Stimulated activated CD4-positive, alpha-beta T cell treated with anti-CD3 and anti-CD28 coated beads, Interleukin-1b, Interleukin-23, amount 100 ng/mL, for 1 hour (primary cell): ENCODE measurements at places on chromosomes 12 and 14.

- no peak for DNase-seq
Observed at GRCh38 chr12:14846876-14847580, 3.7 kb upstream of the ART4 start.

DNA sequence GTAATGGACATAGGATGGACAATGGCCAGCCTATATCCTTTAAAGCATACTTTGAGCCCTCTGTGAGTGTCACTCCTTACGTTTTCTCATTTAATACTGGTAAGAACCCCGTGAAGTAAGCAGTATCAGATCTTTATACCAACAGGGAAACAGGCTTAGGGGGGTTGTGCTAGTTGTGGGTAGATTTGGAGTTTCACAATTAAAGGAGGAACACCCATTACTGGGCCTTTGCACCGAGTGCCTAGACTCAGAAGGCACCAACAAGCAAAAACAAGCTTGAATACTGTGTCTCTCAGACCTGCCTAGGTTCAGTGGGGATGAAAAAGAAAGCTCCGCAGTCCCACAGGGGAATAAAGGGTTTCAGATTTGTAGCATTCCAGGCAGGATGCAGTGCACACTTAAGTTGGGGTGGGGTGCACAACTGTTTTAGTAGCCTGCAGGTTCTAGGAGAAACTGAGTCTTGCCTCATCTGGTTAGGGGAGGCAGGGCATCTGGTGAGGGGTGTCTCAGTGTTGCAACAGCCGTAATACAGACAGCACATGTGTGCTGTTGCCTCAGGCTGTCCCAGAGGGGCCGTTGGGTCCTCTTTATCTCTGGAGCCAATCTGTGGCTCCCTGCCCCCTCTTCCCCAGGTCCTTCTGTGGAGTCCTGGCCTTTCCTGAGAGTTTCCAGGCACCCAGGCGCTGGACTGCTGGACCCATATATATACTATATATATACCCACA lies 51.2 kb downstream of the IRAK3 start:
- no peak for DNase-seq

GRCh38 chr14:36550899-36551298 lies 30.9 kb upstream of the NKX2-1 start:
- no peak for DNase-seq

GRCh38 chr14:35285168-35286002 lies 6.8 kb upstream of the PSMA6 start:
- DNase-seq = no peak

- no peak for DNase-seq
Observed at GRCh38 chr12:75483431-75483830, 2.9 kb downstream of the GLIPR1 start.

- no peak for DNase-seq
Observed at GRCh38 chr14:53525608-53526007, 372.5 kb upstream of the DDHD1 start.

GRCh38 chr12:68613209-68613904 lies 2.7 kb downstream of the RAP1B start:
- DNase-seq = no peak

- DNase-seq = no peak
Observed at GRCh38 chr14:40416565-40416964, 984.3 kb upstream of the FBXO33 start.

- no peak for DNase-seq
Observed at GRCh38 chr12:14994610-14995009, 21.8 kb downstream of the PDE6H start.

DNA sequence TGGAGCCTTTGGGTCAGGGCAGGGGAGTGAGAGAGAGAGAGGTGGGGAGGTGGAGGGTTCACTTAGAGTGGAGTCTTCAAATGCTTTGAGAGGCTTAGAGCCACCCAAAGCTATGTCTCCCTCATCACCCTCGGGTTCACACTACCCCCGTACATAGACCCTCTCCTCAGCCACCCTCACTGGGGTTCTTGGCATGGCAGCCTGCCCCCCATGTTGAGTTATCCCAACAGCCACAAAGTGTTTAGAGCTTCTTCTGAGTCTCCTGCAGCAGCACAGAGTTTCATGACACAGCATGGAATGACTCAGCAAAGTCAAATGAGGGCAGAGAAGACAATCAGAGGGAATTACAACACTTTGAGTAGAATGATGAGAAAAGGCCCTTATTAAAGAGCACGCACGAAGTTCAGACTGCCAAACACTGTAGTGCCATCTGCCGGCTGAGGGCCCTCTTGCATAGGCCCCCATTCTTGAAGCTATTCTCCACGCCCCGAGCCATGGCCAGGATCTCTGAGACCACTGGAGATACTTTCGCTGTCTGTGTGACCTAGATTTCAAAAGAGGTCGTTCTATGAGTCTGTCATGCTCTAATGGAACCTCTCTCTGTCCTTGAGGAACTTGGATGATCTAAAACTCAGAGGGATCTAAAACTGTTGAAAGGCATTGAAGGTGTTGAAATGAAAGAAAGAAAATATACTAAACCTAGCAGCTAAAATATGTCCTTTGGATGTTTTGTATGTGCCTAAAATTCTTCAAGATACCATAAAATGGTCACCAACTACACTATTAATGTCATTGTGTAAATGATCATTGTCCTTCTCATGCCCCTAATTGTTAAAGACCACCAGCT lies 221.9 kb downstream of the PELI2 start:
- DNase-seq = peak; percentile 17

DNA sequence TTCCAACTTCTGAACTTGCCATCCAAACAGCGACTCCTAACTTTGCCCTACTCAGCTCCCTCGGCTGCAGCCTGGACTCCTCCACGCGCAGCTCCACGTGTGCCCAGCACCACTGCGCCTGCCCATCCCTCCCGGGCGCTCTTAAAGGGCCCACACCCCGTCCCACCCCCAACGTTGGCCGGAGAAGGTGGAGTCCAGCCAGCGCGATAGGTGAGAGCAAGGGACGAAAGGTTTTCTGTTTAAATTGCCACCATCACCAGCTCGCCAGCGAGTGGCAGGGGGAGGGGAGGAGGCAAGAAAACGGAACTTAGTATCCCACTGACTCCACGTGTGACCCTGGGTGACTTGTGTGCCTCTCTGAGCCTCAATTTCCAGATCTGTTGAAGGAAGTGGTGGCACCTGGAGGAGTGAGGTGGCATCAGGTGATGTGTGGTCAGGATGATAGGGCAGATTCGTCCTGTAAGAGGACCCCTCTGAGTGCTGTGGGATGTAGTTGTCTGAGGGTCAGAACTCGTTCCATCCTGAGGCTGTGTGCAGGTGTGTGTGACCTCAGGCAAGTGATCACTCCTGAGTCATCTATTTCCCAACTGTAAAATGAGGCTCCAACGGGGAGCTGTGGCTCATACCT lies 59.7 kb downstream of the TRPV4 start:
- no peak for DNase-seq

DNA sequence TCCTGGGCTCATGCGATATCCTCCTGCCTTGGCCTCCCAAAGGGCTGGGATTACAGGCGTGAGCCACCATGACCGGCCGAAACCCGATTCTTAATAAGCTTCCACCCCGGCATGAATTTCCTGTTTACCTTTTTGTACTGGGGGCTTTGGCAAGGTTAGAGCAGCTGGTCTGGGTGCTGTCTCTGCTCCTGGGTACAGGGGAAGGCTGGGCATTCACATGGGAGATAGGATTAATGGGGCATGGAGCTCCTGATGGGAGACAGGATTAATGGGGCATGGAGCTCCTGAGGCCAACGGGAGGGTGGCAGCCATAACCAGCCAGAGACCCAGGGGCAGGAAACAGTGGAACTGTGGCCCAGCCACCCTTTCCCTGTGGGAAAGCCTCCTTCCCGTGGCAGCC lies 69.5 kb upstream of the DICER1 start:
- no peak for DNase-seq

- DNase-seq = no peak
Observed at GRCh38 chr12:103571286-103571685, 15.8 kb upstream of the STAB2 start.

DNA sequence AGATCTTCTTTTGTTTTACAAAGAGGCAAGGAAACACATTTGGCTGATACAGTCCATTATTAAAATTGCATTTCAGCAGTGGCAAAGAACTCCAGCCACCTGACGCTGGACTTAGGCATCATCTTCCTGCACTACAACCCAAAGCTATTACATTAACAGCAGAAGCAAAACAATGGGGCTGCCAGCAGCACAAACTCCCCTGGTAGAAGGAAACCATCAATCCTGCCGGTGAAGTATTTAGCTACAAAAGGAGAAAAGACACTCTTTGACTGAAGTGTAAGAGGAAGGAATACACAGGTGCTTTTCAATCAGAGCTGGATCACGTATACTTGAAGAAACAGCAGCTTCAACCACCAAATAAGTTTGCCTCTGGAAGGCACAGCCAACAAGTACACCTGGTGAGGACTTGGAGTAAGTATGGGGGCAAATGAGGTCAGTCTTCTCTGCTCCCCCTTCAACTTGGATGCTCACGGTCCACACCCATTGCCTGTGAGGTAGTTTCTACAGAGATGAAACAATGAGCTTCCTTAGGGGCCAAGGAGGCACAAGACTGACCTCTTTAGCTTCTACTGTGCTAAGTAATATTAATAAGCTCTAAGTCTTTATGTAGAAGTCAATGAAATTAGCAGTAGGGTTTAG lies 125.9 kb upstream of the FOXN3 start:
- DNase-seq = no peak

- no peak for DNase-seq
Observed at GRCh38 chr12:131729254-131729955, 18.5 kb downstream of the SFSWAP start.

DNA sequence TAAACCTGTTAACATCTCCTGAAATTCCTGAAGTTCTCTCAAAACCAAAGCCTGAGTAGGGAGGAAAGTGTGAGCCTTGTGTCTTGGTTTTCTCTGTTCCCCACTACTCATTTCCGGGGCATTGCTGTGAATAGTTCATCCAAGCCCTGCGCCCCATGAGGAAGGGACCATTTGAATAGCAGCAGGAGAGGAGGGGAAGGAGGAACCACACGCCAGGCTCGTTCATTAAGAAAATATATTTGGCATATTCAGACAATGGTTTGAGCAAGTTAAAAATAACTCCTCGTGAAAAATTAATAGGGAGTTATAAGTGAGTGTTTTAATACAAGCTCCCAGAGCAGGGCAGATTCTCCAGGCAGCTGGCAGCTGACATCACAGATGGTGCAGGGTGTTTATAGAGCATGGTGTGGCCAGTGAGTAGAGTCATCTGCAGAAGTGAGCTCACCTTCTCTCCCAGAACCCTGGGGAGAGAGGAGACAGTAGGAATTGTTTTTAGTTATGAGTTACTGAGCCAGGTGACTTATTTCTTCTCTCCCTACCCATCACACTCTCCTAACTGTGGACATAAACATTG lies 29.5 kb upstream of the CISTR start:
- DNase-seq = no peak

DNA sequence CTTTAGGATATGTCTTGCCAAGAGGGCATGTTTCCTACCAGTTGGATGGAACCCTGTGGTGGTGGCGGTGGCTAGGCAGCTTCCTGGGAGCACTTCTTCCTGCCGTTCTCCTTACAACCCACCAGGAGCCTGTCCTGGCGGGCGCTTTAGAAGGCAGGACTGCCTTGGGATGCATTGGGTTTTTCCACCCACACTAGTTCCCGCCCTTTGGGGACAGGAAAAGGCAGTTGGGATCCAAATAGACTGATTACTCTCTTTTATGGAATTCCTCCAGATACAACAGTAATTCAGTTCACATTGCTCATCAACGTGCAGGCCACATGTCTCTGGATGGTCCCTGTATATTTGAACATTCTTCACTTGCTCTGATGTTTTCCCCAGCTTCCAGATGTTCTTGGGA lies 305.7 kb upstream of the SSTR1 start:
- DNase-seq = no peak

DNA sequence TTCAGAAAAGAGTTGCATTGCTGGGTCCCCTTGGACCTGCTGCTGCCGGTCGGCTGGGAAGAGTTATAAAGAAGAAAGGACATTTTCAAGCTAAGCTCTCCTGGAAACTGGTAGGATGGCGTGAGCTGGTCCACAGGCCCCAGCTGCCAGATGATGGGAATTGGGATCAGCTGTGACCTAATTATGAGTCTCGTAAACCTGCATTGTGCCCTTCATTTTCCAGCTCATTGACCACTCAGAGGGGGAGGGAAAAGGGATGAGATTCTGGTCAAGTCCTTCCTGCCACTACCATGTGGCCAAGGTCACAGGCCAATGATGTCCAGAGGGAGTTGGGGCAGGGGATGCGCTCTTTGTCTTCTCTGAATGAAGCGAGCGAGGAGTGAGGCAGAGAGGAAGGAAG lies 320.9 kb downstream of the NRXN3 start:
- DNase-seq = no peak

DNA sequence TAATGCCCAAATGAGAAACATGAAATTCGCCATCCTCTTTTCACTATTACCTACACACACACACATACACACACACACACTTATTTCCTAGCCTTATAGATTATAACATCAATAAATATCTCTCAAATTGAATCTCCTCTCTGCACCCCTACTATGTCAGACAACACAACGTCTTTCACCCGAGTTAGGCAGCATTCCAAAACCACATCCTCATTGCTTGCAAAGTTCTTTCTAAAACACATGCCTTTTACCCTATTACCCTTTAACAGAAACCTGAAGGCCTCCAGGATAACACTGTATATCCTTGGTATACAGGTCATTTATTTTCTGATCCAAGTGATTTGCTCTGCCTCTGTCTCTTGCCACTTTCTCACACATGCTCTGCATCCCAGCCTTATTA lies 56.3 kb downstream of the KCNH5 start:
- DNase-seq = no peak

GRCh38 chr12:52741375-52742195 lies 35.6 kb downstream of the KRT76 start:
- DNase-seq = peak; percentile 8

- no peak for DNase-seq
Observed at GRCh38 chr12:52423661-52424500, 10.3 kb downstream of the KRT75 start.

DNA sequence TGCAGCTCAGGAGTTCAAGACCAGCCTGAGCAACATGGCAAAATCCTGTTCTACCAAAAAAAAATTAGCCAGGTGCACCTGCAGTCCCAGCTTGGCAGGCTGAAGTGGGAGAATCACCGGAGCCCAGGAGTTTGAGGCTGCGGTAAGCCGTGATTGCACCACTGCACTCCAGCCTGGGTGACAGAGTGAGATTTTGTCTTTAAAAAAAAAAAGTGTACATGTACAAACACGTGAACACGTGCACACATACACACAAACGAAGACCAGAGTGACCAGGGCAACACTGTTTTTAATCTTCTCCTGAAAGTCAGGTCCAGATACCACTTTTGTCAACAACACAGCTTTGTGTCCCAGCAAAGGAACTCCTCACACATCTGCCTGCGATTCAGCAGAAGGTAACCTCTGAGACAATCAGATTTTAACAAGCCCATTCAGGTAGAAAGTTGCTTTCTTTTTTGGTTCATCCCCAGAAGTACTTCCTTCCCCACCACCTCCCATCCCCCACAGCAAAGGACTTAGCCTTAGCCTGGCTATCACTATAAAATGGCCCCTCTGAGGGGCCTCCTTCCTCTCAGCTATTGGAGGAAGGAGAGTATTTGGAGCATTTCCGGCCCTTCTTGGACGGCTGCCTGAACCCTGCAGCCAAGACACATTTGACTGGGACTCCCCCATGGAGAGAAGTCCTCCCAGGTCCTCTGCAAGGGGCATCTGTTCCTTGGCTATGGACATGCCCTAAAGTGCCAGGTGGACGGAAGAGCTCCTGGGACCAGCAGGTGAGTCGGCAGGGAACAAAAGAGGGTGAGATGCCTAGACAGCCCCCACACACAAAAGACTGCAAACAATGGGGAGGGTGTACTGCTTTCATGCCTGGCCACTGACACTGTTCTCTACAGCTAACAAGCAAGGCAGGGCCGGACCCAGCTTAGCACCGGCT lies 9.8 kb downstream of the CTDSP2 start:
- no peak for DNase-seq

GRCh38 chr12:11978726-11979384 lies 91.9 kb upstream of the BCL2L14 start:
- DNase-seq = no peak
